ENCODE measurements at places on chromosomes 6 and 20.

DNA sequence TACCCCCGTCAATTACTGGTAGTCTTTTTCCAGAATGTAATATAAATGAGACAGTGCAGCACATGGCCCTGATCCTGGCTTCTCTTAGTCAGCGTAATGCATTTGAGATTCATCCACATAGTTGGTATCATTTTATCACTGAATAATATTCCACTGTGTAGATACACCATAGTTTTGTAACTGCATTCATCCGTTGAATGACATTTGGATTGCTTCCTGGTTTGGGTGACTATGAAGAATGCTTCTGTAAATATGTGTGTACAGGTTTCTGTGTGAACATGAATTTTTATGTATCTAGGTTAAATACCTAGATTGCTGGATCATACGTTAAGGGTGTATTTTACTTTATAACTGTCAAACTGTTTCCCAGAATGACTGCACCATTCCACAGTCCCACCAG is 62.6 kb upstream of the STMND1 start:
- no peak for DNase-seq

DNA sequence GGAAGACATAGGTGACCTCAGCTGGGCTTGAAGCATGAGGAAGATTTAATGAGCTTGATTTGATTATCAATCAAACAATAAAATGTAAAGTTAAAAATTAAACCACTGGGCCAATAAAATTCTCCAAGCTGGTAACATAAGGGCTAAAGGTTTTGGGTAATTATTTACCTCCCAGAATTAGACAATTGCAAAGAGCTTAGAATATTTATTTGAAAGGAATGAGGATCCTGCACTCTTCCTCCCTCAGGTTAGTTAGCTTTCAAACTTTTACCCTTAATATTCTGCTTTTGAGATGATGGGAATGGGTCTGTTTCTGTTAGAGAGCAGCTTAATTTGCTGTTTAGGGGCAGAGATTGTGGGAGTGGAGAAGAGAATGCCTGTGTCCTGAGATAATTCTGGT is at the start of gene SLC17A4:
SLC17A4 (plus strand) TSS at position 208 of the 400 bp plus-strand sequence. CDS start 7,221 bp downstream, outside the sequence.
- no peak for DNase-seq

DNA sequence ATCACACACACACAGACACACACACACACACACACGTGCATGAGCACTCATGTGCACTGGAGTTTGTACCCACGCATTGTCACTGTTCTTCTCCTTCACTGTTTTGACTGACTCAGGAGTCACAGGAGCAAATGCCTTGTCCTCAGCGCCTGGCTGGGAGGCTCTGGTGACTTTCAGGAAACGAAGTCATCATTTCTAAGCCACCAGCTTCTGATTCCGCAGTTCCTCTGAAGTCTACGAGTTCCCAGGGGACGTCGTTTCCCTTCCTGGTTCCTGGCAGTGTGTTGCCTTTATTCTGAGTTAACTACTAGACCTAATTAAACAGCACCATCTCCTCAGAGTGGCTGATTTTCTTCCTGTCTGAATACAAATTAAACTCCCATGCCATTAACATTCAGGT is 82.2 kb upstream of the PMEPA1 start:
- no peak for DNase-seq

DNA sequence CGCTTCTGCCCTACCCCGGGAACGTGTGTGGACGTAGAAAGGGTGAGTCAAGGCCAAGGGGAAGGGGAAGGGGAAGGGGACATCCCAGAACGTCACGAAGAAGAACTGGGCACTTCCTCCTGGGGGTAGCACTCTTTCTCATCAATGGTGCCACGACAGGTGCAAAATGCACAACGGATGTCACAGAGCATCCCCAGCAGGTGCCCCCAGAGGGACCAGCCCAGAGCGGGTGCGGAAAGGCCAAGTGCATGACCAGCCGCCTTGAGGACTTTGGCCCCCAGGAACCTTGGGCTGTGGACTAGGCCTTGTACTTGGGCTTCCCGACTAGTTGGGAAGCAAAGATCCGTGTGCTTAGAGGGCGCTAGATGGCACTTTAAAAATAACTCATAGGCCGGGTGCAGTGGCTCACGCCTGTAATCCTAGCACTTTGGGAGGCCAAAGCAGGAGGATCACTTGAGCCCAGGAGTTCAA is 12.1 kb upstream of the SRC start:
- DNase-seq: no peak

DNA sequence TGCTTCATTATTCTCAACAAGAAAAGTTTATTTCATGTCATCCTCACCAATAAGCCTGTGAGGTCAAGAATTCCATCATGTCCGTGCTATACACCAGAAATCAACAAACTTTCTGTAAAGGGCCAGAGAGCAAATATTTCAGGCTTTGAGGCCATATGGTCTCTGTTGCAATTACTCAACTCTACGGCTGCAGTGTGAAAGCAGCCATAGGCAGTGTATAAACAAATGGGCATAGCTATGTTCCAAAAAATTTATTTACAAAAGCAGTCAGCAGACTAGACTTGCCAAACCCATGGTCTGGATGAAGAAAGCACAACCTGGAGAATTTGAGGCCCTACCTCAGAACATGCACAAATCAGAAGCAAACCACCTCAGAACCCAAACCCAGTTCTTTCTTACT is 118.5 kb downstream of the PCSK2 start:
- no peak for DNase-seq

GRCh38 chr20:62669249-62669648 is 26.9 kb downstream of the SLCO4A1 start:
- DNase-seq: no peak

DNA sequence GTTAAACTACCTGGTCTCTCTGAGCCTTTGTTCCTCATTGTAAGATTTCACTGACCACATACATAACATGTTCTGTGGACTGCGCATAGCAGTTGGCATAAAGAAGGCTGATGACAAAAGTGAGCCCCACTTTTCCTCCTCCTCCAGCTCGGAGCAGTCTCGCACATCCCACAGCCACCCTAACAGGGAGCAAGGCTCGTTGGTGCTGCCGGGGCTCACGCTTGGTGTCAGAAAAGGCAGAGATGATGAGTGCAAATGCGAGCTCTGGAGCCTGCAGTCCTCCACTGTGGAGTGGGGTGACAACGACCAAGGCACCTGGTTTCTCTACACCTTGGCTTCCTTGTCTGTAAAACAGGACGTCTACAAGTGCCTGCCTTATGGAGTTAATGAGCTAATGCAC is 9.7 kb downstream of the TGM3 start:
- DNase-seq: no peak

DNA sequence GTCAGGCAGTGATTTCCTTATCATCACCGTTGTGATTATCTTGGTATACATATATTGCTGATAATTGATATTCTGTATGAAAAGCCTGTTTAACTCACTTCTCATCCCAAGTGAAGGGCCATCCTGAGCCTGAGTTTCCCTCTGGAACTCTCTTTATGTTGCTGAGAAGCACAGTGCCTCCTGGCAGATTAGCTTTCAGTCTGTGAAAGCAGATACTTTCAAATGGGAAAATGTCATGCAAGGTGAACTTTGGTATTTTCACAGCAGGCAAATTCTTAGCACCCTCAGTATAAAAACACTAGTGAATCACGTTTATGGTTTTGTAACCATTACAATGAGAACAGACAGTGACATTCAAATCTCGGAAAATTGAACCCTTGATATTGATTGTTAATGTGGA is 151.6 kb downstream of the PRIM2 start:
- DNase-seq: no peak

DNA sequence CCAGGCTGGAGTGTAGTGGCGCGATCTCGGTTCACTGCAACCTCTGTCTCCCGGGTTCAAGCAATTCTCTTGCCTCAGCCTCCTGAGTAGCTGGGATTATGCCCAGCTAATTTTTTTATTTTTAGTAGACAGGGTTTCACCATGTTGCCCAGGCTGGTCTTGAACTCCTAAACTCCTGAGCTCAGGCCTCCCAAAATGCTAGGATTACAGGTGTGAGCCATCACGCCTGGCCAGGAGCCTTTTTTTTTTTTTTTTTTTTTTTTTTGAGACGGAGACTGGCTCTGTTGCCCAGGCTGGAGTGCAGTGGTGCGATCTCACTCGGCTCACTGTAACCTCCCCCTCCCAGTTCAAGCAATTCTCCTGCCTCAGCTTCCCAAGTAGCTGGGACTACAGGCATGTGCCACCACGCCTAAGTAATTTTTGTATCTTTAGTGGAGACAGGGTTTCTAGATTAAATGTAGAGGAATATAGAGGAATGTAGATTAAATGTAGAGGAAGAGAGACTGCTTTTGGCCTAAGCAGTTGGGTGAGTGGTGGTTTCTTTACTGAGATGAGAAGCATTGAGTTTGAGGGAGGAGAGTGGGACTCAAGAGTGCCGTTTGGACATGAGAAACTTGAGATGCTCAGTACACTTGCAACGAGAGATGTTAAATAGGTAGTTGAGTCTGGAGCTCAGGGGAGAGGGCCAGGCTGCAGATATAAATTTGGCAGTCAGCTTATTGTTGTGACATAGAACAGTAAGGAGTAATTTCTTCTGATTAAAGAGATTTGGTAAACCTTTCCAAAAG is 16.7 kb downstream of the VAPB start:
- DNase-seq: no peak

All from activated CD8-positive, alpha-beta memory T cell treated with anti-CD3 and anti-CD28 coated beads, Interleukin-2, amount 50 U/mL, for 4 hours (primary cell).